ENCODE measurements at places on chromosomes 7 and 10.

- DNase-seq, result no peak
Measured at GRCh38 chr10:128438417-128439063, 312.3 kb upstream of the MKI67 start.

GRCh38 chr7:37206192-37206591, 242.5 kb downstream of the ELMO1 start:
- DNase-seq, result no peak

DNA sequence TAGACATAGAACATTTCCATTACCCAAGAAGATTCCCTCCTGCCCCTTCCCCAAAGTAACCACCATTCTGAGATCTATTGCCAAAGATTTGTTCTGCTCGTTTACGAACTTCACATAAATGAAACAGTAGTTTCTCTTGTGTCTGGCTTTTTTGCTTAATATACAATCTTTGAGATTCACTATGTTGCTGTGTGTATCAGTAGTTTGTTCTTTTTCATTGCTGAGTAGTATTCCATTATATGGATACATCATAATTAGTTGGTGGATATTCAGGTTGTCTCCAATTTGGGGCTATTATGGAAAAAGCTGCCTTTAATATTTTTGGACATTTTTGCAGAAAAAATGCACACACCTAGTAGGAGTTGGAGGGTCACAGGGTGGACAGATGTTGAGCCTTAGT, 124.3 kb downstream of the SLIT1 start:
- DNase-seq, result no peak

DNA sequence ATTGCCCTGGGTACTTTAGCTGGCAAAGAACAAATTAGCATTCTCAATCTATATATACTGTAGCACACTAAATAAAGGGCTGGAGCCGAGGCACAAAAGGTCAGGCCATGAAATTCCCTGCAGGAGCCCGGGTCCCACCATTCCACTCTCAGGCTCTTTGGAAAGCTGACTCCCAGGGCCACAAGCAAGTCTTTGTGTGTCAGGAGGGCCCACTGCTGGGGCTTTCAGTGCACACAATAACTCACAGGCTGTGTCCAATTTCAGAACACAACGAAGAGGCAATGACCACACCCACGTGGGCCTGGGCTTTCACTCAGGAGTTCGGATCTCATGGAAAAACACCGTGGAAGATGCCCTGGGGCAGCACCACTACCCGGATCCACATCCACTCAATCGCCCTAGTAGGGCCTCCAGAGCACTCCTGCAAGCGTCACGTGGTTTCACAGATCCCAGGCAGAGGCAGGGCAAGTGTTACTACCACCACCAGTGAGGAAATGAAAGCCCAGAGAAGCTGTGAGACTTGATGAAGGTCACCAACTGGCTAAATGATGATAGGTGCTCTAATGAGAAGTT, 60.3 kb downstream of the COBL start:
- no peak for DNase-seq

DNA sequence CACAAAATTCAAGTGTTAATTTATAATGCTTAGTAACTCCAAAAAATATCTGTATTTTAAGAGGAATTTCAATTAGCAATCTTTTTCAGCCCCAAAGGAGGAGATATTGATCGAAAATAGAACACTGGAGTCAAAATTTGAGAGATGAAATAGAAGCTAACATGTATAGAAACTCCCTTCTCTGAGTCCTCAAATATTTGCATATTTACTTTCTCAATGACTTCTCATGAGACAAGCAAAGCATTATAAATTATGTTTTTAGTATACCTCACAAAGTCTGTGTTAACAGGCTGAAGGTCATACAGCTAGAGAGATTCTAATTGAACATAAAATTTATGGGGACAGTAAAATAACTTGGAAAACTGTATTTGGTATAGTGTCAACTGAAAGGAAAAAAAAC, 260.5 kb downstream of the GPAM start:
- no peak for DNase-seq

DNA sequence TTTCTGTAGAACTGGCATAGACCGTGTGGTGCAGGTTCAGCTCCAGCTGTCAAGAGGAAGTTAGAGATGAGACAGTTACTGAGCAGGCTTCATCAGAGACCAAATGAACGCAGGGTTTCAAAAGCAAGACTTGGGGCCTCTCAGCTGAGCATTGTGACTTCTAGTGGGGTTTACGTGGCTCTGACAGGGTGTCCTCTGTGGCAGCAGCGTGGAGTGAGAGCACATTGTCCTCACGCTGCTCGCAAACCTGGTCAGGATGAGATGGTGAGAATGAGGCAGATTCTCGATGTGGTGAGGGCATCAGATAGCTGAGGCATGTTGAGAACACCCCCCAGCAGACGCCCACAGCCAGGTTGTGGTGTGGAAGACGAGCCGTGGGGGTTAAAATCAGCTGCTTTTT, 126.0 kb downstream of the DNAJB6 start:
- no peak for DNase-seq

- DNase-seq, result no peak
Measured at GRCh38 chr7:25087855-25088254, 37.2 kb downstream of the CYCS start.

DNA sequence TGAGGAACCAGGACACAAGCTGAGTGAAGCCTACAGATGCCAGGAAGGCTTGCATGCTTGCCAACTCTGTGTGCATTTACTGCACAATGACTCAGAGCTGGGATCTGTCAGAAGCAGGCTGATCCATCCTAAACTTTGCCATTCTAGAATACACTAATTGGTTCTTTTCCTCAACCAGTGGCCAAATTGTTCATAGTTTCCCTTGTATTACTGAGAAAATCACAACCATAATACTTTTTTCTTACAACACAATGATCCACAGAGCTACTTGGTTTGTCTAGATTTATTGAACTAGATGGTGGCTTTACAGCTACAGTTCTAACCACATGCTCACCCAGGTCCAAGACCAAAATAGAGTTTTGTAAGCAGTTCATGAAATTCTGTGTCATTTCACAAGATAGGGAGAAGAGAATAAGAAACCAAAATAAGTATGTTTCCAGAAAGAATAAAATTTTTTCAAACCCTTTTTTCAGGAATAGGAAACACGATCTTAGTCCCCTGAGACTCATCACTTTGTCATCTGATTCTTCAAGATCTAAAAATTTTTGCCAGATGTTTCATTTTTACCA, 21.0 kb upstream of the LRRC17 start:
- no peak for DNase-seq

- DNase-seq, result no peak
Measured at GRCh38 chr10:103067956-103068355, 125.1 kb downstream of the NT5C2 start.

- no peak for DNase-seq
Measured at GRCh38 chr7:50860174-50860573, 77.5 kb upstream of the GRB10 start.

DNA sequence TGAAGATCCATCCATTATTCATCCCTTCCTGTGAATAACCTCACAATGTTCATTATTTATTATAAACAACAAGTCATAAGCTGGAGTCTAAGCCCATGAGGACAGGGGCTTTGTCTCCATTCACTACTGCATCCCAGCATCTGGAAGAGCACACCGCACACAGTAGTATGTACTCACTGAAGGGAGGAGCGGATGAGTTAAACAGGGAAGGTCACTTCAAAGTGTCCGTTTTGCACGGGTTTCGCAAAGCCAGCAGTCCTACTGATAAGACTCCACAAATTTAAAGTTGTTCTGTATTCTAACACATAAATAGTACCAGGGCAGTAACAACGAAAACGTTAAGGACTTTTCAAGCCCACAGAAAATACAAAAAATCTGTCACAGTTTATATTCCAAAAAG, 167.9 kb downstream of the PARD3 start:
- no peak for DNase-seq

- no peak for DNase-seq
Measured at GRCh38 chr10:106874604-106874889, 290.0 kb downstream of the SORCS1 start.

DNA sequence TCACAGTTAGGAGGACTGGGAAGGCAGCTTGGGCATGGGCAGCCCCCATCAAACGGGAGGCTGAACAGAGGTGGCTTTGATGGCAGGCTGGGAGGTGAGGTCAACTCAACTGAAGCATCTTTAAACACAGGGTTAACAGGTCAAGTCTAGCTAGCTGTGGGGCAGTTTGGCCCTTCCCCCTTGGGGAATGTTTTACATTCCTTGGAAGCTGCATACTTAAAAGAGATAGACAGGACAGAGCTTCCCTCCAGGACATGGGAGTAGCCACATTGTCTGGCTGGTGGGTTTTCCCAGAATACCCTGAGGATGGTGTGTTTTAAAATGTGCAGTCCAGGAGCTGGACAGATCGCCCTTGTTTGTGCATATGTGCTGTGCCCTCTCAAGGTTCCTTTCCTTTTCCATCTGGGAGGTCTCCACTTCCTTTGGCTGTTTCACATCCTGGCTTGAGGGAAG, 6.8 kb upstream of the RASSF4 start:
- DNase-seq, result no peak

DNA sequence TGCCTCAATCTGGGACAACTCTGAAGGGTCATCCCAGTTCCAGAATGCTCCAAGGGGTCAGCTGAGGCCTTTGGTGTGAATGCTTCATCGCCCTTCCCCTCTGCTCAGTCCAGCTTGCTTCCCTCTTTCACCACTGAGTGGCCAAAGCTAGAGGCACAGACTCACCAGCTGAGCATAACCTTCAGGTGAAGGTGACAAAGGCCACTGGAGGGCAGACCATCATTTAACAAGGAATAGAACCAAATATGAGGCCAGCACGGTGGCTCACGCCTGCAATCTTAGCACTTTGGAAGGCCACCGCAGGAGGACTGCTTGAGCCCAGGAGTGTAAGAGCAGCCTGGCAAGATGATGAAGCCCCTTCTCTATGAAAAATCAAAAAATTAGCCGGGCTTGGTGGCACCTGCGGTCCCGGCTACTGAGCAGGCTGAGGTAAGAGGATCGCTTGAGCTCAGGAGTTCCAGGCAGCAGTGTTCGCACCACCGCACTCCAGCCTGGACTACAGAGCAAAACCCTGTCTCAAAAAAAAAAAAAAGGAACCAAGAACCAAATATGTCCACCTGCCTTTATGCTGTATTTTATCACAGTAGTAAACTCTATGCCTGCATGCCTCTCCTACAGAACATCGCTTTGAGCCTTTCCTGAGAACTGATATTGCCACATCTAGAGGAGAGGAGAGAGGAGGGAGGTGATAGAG, 13.4 kb downstream of the PRKAG2 start:
- DNase-seq, result no peak

DNA sequence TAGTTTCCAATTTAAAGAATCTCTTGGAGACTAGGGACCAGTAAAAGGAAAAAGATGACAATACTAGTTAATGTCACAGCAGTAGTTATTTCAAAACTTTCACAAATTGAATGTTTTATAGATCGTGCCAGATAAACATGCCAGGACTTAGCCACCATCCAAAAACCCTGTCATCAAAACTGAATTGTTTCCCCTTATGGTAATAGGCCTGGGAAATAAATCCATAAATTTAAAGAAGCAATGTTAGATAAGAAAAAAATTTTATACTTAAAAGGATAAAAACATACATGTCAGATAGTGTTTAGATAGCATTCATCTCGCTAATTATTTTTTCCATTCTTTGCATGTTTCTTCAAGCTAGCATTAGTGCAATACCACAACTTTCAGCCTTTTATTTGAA, 71.2 kb downstream of the SUGCT start:
- DNase-seq, result no peak

GRCh38 chr10:18438361-18439126, 212.8 kb downstream of the NSUN6 start:
- no peak for DNase-seq

DNA sequence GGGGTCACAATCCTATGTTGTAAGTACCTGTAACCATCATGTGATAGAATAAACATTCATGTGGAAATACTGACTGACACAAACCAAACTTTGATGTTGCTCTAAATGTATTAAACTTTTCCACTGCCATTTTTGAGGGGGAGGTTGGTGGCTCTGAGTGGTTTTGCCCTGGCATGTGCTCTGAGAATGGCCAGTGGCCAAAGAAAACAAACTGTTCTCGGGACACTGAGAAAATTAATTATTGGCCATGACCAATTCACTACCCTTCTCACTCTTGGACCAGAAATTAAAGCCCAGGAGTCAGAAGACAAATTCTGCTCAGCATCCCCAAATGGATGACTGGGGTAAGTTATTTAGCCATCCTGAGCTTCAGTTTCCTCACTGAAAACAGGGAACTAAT, 195.9 kb downstream of the XPNPEP1 start:
- no peak for DNase-seq

DNA sequence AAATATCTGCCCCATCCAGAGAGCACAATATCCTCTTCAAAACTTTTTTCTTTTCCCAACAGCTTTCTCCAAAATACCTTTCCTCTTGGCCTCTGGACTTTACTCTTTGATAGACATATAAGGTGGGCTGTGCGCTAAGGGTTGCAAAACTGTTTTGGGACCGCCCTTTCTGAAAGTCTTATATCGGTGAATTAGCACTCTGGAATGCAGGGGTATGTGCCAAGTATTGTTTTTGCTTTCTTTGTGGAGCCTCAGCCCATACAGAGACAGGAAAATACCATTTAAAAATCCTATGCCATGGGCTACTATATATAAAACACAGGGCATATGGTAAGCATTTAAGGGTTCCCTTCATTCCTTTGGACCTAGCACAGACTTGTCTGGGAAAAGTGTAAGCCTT, 37.7 kb downstream of the PPP1R17 start:
- no peak for DNase-seq

- no peak for DNase-seq
Measured at GRCh38 chr7:121372376-121373010, 23.6 kb downstream of the FAM3C start.

DNA sequence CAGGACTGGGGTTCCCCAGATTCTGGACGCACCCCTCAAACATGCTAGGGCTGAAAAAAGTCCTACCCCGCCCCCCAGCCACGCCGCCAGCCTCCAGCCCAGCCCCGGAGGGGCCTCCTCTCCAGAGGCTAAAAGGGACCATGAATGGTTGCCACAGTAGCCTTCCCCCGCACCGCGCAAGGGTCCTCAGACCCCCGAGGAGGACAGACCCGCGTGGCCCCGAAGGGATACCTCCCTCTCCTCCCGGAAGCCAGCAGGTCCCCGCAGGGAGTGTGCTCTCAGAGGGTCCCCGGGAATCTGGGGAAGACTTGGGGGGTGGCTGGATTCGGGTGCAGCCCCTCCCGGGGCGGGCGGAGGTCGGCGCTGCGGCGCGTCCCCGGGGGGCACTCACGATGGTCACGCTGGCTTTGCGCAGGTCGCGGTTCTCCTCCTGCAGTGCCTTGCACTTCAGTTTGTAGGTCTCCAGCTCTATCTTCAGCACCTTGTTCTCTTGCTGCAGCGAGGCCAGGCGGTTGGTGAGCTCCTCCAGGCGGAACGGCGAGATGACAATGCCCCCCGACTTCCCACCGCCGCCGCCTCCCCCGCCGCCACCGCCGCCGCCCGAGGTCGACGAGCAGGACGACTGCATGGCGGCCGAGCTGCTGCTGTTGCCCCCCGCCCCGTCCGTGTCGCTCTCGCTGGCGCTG, 482 bp downstream of the CCDC6 start:
- no peak for DNase-seq
